ENCODE measurements at places on chromosomes 1 and 21.

GRCh38 chr1:53519421-53519820, 60.2 kb downstream of the DMRTB1 start:
- no peak for DNase-seq

- no peak for DNase-seq
These were observed 11.0 kb downstream of the HMCN1 start for GRCh38 chr1:185745165-185745564.

DNA sequence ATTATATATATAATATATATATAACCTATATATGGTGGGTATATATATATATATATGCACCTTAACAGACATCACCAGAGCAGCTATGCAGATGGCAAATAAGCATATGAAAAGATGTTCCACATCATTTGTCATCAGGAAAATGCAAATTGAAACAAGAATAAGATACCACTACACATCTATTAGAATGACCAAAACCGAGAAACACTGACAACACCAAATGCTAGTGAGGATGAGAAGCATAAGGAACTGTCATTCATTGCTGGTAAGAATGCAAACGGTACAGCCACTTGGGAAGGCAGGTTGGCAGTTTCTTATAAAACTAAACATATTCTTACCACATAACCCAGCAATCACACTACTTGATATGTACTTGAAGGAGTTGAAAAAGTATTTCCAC, 219.8 kb upstream of the PRMT6 start:
- DNase-seq = no peak

- DNase-seq = no peak
These were observed 171.8 kb downstream of the FCRL5 start for GRCh38 chr1:157380523-157380922.

DNA sequence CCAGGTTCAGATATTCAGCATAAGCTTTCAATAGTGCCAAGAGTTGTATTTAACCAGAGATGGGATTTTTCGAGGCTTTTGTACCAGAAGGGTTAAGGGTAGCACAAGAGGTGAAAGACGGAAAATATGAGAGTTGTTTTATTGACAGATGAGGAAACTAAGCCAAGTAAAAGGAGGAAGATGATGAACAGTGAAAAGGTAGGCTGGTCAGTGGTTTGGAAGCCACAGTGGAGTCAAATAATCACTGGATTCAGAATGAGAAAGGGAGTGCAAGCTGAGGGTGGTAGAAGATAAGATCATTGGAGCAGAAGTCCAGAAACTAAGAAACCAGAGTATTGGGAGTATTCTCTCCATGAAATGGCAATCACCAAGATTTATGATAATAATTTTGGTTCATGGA, 45.7 kb downstream of the ANGPTL1 start:
- DNase-seq = no peak

GRCh38 chr1:53334312-53334711, 6.4 kb upstream of the LRP8 start:
- no peak for DNase-seq
